ENCODE measurements at places on chromosomes 2 and 18.

- DNase-seq: no peak
Observed at GRCh38 chr18:24232800-24233199, 93.9 kb downstream of the CABYR start.

DNA sequence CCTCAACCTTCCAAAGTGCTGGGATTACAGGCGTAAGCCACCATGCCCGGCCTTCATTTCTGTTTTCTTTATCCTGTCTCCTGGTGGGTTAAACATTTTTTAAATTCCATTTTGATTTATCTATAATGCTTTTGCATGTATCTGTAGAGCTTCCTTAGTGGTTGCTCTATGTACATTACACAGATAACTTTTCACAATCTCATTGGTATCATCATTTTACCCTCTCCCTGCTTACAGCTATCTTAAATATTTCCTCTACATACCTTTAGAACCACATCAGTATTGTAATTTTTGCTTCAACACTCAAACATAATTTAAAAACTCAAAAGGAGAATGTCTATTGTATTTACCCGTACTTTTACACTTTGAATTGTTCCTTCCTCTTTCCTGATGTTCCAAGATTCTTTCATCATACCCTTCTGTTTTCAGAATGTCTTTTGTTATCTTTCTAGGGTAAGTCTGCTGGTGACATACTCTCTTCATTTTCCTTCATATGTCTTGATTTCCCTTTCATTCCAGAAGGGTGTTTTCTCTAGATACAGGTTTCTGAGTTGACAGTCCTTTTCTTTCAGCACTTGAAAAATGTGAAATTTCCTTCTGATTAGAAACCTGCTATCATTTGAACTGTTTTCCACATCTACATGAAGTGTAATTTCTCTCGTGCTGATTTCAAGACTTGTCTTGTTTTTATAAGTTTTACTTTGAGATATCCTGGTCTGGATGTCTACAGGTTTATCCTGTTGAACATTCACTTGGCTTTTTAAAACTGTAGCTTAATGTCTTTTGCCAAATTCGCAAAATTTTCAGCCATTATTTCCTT, 21.9 kb downstream of the PPP3R1 start:
- DNase-seq: no peak

GRCh38 chr2:43877782-43878464, 39.2 kb downstream of the ABCG8 start:
- peak; percentile 45 for DNase-seq

DNA sequence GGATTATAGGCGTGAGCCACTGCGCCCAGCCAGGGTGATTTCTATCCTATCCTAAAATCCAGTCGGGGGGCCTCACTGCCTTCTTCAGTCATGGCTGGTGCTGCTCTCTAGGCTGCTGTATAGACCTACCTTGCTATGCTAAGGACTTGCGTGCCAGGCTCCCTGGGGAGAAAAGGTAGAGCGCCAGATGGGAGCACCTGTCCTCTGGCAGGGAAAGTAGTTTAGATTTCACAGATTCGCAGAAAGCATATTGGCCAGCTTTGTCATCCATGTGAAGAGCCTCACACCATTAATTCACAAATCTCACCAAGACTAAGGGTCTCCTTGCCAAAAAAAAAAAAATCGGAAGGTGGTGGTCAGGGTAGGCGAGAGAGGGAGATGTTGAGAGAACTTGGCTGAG, 217.6 kb downstream of the ATAD2B start:
- DNase-seq: no peak

- peak; percentile 12 for DNase-seq
Observed at GRCh38 chr2:65436824-65437221, 4.4 kb upstream of the SPRED2 start.

DNA sequence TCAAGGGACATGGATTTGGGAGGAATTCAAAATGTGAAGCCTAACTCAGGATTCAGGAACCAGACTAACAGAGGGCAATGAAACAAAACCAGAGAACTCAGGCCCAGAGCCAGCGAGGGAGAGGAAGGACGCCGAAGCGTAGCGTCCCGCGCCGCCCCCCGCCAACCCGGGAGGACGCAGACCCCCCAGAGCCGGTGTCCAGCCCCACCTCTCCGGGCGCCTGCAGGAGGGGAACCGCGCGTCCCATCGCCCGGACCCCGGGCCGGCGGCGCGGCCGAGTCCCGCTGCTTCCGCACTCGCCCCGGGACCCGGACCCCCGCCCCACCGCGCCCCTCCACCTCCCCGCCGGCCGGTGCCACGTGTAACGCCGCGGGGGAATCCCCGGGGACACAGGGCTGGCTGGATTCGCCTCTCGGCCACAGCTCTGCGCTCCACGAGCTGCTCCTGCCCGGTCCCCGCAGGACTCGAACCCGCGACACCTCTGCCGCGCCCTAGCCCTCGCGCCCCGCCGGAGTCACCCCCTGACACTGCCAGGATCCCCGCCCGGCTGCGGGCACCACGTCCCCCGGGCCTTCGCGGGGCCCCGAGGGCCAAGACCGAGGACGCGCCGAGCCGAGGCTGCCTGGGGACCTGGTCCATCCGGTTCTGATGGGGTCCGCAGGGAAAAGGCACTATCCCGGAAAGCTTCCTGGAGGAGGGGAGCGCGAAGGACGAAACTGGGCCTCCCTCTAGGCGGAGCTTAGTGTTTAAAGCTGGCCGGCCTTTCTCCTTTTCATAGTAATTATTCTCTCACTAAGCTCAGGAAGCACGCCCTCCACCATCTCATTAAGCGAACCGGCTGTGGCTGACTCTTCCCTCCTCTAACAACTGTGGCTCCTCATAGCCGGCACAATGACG, 40.4 kb upstream of the FAM124B start:
- DNase-seq: no peak

- no peak for DNase-seq
Observed at GRCh38 chr2:71689393-71689792, 236.0 kb downstream of the DYSF start.

Measured in stimulated activated CD8-positive, alpha-beta memory T cell treated with anti-CD3 and anti-CD28 coated beads, Interleukin-4, amount 100 ng/mL, for 24 hours (primary cell).